ENCODE measurements at places on chromosomes 2 and 18. TPM values are rescaled to one million over a fixed set of nuclear protein-coding genes. Genes with fewer than 3 reads are reported as not detected.

The BOLL gene
- total RNA-seq, result not detected

The CTNNA2 gene
- not detected for total RNA-seq

GRCh38 chr2:157349949-157350515, 24.4 kb upstream of the ERMN start:
- H3K36me3 ChIP-seq, result no peaks in the 10 kb centered on the region
- H3K27ac ChIP-seq, result no peak overlapping the region
- H3K4me3 ChIP-seq, result no peak overlapping the region
- no peak for DNase-seq
- no peaks in the 10 kb centered on the region for H3K27me3 ChIP-seq

- no peaks in the 10 kb centered on the region for H3K36me3 ChIP-seq
- DNase-seq, result no peak
- H3K27me3 ChIP-seq, result no peaks in the 10 kb centered on the region
Observed at GRCh38 chr2:156779416-156780120, 343.4 kb downstream of the GPD2 start.

- H3K36me3 ChIP-seq, result no peaks in the 10 kb centered on the region
- no peaks in the 10 kb centered on the region for H3K4me1 ChIP-seq
- no peak overlapping the region for H3K4me3 ChIP-seq
- H3K27ac ChIP-seq, result no peak overlapping the region
- no peak for DNase-seq
- H3K27me3 ChIP-seq, result no peaks in the 10 kb centered on the region
Observed at GRCh38 chr2:63301481-63301880, 250.9 kb downstream of the OTX1 start.

The MSH2 gene
- 7.5 TPM for total RNA-seq

DNA sequence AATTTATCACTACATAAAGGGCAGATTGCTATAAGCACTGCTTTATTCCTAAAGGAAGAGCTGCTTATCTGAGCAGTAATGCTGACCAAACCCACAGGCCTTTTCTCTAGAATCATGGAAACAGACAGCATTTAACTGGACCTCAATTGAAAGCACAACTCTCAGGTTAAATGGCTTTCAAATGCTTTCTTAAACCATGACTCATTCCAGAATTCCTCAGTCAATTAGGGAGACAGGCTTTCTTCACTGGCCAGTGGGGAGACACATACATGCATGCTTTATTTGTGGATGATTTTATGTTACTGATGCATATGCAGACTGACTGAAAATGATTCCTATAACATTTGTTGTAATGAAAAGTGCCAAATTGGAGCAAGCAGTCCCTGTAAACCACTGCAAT, 114.6 kb downstream of the ACVR1 start:
- H3K4me3 ChIP-seq, result no peak overlapping the region
- no peak for DNase-seq
- H3K36me3 ChIP-seq, result peaks cover 86% of the 10 kb centered on the region
- H3K27ac ChIP-seq, result no peak overlapping the region
- H3K4me1 ChIP-seq, result no peaks in the 10 kb centered on the region

DNA sequence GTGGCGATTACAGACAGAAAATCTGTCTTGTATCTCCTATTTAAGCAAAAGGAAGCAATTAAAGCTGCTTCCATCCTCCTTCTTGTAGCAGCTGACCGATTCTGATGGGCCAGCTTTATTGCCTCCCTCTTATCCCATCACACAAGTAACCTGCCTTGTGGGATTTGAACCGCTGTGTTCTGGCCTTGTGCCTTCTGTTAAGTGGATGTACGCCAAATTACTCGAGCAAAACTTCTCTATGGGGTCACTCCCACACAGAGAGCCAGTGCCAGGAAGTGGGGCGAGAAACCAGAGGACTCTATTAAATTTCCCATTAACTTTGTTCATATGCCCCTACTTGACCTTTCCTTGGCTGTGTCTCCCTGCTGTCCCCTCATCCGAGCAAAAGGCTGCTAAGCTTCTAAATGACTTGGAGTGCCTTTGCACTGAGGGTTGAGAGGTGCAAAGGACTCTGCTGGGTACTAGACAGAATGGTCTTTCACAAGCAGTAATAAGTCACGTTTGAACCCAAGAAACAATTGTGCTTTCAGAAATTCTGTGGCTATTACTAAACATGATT, 672.5 kb downstream of the MBD2 start:
- H3K36me3 ChIP-seq, result no peaks in the 10 kb centered on the region
- H3K27ac ChIP-seq, result no peak overlapping the region
- H3K4me3 ChIP-seq, result no peak overlapping the region
- H3K27me3 ChIP-seq, result no peaks in the 10 kb centered on the region
- DNase-seq, result no peak
- H3K4me1 ChIP-seq, result no peaks in the 10 kb centered on the region

GRCh38 chr2:226792155-226792881, 7.3 kb downstream of the IRS1 start:
- H3K36me3 ChIP-seq, result peaks cover 8% of the 10 kb centered on the region
- peak overlapping the region; percentile 70 for H3K4me3 ChIP-seq
- H3K4me1 ChIP-seq, result peaks cover 14% of the 10 kb centered on the region
- peak overlapping the region; percentile 93 for H3K27ac ChIP-seq
- DNase-seq, result no peak

- H3K27me3 ChIP-seq, result no peaks in the 10 kb centered on the region
- H3K36me3 ChIP-seq, result no peaks in the 10 kb centered on the region
- no peak overlapping the region for H3K4me3 ChIP-seq
- H3K27ac ChIP-seq, result no peak overlapping the region
- no peak for DNase-seq
- H3K4me1 ChIP-seq, result no peaks in the 10 kb centered on the region
Observed at GRCh38 chr2:125656190-125656589, 999.8 kb upstream of the GYPC start.

The GYPC gene
- total RNA-seq, result 94.7 TPM

DNA sequence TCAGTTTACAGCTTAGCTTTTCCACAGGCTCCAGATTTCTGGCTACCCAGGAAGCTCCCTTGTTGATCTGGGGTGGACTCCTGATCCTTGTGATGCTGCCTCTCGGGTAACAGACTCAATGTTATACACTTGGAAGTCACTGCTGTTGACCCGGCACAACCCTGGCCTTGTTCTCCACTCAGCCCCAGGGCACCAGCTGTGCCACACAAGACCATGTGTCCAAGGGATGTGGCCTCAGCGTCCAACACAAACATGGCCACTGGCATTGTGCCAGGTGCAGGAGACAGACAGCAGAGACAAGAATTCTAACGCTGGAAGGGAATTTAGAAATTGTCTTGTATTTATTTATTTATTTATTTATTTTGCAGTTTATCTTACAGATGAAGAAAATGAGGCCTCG, 39.0 kb upstream of the PPP4R1 start:
- no peaks in the 10 kb centered on the region for H3K36me3 ChIP-seq
- H3K4me1 ChIP-seq, result no peaks in the 10 kb centered on the region
- no peak overlapping the region for H3K4me3 ChIP-seq
- DNase-seq, result peak; percentile 86
- no peak overlapping the region for H3K27ac ChIP-seq

The CDH7 gene
- total RNA-seq, result not detected

DNA sequence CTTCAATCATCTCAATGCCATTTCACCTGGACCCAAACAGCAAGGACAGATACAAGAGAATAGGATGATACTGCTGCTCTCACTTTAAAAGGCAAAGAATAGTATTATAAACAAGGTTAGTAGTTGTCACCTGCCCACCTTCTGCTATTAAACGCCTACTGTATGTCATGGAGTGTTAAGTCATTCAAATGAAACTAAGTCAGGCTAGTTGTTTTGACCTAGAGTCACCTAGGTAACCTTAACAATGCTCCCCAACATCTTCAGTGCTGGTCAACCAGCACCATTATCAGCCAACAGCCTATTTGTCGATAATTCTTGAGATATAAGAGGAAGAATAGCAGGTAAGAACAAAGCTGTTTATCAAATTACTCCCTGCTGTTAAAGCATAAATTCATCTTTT, 39.2 kb downstream of the TRIP12 start:
- H3K4me1 ChIP-seq, result no peaks in the 10 kb centered on the region
- DNase-seq, result no peak
- no peak overlapping the region for H3K27ac ChIP-seq
- H3K4me3 ChIP-seq, result no peak overlapping the region
- H3K36me3 ChIP-seq, result peaks cover 28% of the 10 kb centered on the region
- no peaks in the 10 kb centered on the region for H3K27me3 ChIP-seq

The PRKAG3 gene
- not detected for total RNA-seq

DNA sequence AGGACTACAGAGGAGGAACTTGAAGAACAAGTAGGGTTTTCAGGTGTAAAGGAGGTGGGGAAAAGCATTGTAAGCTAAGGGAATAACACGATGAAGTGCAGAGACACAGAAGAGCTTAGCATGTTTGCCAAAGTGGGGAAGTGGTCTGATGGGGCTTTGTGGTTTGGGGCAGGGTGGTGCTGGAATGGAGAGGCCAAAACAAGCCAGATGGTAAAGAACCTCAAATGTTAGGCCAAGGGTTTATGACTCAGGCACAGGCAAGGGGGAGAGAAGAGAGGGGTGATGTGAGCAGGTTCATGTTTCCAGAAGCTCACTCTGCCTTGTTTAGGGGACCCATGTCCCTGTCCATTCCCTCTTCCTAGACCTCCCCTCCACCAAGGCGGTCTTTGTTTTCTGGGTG, 104.5 kb upstream of the YWHAQ start:
- peaks cover 5% of the 10 kb centered on the region for H3K4me1 ChIP-seq
- no peaks in the 10 kb centered on the region for H3K27me3 ChIP-seq
- H3K36me3 ChIP-seq, result no peaks in the 10 kb centered on the region
- H3K4me3 ChIP-seq, result no peak overlapping the region

The ALPI gene
- total RNA-seq, result not detected

The MYCN gene
- total RNA-seq, result not detected

DNA sequence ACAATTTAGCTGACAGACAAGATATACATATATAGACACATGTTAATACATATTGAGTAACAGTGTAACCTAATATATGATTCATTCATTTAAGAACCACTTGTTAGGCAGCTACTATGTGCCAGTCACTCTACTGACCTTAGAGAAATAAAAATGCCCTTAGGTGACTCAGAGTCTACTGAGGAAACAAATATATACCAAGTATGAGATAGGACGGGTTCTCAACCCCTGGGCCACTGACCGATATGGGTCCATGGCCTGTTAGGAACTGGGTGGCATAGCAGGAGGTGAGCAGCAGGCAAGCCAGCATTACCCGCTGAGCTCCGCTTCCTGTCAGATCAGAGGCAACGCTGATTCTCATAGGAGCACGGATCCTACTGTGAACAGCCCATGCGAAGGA, 14.8 kb downstream of the STRN start:
- no peak overlapping the region for H3K4me3 ChIP-seq
- peaks cover 12% of the 10 kb centered on the region for H3K4me1 ChIP-seq
- no peak overlapping the region for H3K27ac ChIP-seq
- no peaks in the 10 kb centered on the region for H3K36me3 ChIP-seq
- DNase-seq, result no peak
- H3K27me3 ChIP-seq, result no peaks in the 10 kb centered on the region

GRCh38 chr18:34694591-34695165, 15.4 kb upstream of the DTNA start:
- no peaks in the 10 kb centered on the region for H3K27me3 ChIP-seq
- H3K27ac ChIP-seq, result no peak overlapping the region
- DNase-seq, result no peak
- H3K36me3 ChIP-seq, result no peaks in the 10 kb centered on the region
- no peak overlapping the region for H3K4me3 ChIP-seq

The DOK1 gene
- 68.1 TPM for total RNA-seq

DNA sequence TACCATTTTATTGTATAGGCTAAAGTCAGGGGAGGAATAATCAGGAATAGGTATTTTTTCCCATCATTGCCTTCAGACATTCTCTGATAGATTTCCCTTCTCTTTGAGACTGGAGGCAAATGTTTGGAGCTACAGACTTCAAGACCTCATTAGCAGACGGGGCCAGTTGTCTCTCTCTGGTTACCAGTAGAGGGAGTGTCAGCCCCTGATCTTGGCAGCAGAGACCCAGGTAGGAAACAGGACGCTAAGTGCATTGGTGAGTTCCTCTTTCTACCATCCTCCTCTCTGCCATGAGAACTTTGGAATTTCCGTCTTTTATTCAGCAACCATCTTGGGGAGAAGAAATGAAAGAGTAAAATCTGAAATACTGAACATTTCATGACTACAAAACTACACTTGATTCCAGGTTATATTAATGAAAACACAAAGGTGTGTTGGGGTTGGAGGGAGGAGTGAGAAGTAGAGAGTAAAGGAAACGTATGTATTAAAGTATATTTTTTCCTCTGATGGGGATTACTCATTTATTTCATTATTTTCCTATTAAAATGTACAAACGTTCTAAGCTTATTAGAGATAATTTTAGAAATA, 186.2 kb upstream of the GCFC2 start:
- no peaks in the 10 kb centered on the region for H3K27me3 ChIP-seq
- H3K4me3 ChIP-seq, result no peak overlapping the region
- H3K36me3 ChIP-seq, result no peaks in the 10 kb centered on the region
- no peaks in the 10 kb centered on the region for H3K4me1 ChIP-seq
- no peak overlapping the region for H3K27ac ChIP-seq
- no peak for DNase-seq

GRCh38 chr18:35386600-35387100, 9.5 kb upstream of the ZNF396 start:
- no peaks in the 10 kb centered on the region for H3K4me1 ChIP-seq
- no peaks in the 10 kb centered on the region for H3K27me3 ChIP-seq
- no peak for DNase-seq
- H3K36me3 ChIP-seq, result no peaks in the 10 kb centered on the region

- peak overlapping the region; percentile 37 for H3K27ac ChIP-seq
- H3K4me1 ChIP-seq, result peaks cover 22% of the 10 kb centered on the region
- DNase-seq, result no peak
- H3K27me3 ChIP-seq, result no peaks in the 10 kb centered on the region
- H3K36me3 ChIP-seq, result no peaks in the 10 kb centered on the region
Observed at GRCh38 chr18:75003764-75004690, 204.9 kb downstream of the PTGR3 start.

The NFATC1 gene
- 64.1 TPM for total RNA-seq

The METTL8 gene
- total RNA-seq, result 6.7 TPM

DNA sequence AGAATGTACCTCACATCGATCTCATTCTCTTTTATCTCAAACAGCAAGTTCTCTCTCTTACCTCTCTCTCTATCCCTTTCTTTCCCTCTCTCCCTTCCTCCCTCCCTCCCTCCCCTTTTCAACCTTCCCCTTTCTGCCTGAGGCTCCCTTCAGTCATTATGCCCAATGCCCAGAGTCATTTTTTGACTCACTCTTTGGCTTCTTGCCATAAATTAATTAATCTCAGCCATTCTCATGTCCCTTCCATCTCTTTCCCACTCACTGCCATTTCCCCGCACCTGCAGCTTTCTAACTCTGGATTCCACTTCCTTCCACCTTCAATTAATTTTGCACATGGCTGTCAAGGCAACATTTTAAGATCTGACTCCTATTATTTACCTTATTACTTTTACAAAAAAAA, 60.1 kb downstream of the EVA1A start:
- no peaks in the 10 kb centered on the region for H3K36me3 ChIP-seq
- H3K4me1 ChIP-seq, result no peaks in the 10 kb centered on the region
- H3K27ac ChIP-seq, result no peak overlapping the region
- H3K4me3 ChIP-seq, result no peak overlapping the region

DNA sequence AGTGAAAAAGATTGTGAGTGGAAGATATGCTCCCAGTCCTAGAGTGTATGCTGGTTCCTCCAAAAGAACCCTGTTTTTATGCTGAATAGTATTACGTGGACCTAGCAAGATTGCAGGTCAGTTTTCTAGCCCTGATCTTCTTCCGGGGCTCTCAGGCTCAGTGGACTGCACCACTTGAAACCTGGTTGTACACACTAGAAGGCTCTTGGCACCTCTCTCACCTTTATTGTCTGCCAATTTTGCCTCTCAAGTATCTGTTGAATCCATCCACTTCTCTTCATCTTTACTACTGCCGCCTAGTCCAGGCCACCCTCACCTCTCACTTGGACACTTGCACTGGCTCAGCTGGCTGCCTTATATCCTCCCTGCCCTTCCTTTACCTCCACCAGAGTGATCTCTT, 16.8 kb downstream of the TTC39C start:
- no peaks in the 10 kb centered on the region for H3K4me1 ChIP-seq
- no peak overlapping the region for H3K4me3 ChIP-seq
- H3K36me3 ChIP-seq, result no peaks in the 10 kb centered on the region
- H3K27ac ChIP-seq, result no peak overlapping the region
- no peaks in the 10 kb centered on the region for H3K27me3 ChIP-seq

All from ascending aorta (tissue), 2 donors.